B cell (primary cell): ENCODE measurements at places on chromosomes 16 and 17. TPM values are rescaled to one million over a fixed set of nuclear protein-coding genes. Genes with fewer than 3 reads are reported as not detected.

DNA sequence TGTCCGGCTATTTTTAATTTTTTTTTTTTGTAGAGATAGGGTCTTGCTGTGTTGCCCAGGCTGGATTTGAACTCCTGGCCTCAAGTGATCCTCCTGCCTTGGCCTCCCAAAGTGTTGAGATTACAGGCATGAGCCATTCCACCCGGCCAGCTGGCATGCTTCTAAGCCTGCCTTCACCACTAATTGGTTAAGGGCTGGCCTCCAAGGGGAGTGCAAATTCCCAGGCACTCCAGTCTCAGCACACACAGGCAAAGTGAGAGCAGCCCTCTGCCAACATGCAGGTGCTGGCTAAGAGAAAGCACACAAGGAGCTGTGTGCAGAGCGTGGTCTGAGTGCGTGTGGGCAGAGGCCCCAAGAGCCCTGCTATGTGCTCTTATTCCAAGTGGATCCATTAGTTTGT, 149.8 kb upstream of the HS3ST2 start:
- DNase-seq, result no peak

DNA sequence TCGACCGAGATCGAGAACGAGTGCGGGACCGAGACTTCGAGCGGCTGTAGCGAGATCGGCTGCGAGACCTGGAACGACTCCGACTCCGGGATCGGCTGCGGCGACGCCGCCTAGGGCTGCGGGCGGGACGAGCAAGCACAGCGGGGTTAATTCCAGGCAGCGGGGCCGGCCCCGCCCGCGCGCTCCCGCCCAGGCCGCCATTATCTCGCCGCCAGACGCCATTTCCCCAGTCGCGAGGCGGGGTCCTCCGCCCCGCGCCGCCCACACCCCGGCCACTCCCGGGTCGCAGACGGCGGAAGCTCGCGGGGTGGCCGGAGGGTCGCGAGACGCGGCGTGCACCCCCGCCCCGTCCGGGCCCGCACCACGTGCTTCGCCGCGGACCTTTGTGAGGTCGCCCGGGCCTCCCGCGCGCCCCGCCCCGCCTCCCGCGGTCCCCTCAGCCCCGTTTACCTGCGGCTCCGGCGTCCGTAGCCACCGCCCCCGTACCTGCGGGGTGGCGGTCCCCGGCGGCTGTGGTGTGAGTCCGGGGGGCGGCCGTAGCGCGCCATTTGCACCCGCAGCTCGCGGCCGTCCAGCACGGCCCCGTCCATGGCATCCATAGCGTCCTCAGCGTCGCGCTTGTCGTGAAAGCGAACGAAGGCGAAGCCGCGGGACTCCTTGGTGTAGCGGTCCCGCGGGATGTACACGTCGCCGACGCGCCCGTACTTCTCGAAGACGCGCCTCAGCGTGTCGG, 616 bp downstream of the SRSF2 start:
- DNase-seq, result peak; percentile 83

- DNase-seq, result peak; percentile 32
These were observed 30.3 kb downstream of the PIK3R5 start for GRCh38 chr17:8935191-8935590.

GRCh38 chr16:24119807-24120206, 136.3 kb upstream of the CACNG3 start:
- DNase-seq, result no peak

DNA sequence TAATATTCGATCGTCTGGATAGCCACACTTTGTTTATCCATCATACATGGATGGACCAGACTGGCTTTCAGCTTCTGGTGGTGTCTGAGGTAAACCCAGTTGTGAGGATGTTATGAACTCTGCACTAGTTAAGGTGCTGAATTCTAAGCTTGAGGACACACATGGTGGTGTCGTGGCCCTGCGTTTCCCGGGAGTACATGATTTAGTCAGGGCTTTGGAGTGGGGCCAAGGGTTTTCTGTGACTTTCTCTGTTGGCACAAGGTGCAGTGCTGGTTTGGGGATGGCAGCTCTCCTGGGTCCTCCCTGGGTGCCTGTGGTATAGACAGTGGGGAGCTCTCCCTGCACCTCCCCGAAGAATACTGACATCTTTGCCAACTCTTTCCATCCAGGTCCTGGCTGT, 116.6 kb downstream of the SPECC1 start:
- DNase-seq, result no peak

- DNase-seq, result peak; percentile 28
These were observed 45.9 kb downstream of the SLC6A2 start for GRCh38 chr16:55701442-55702319.

GRCh38 chr16:82248012-82248656, 78.1 kb upstream of the MPHOSPH6 start:
- DNase-seq, result no peak

- DNase-seq, result peak; percentile 11
These were observed 389.7 kb downstream of the SOX9 start for GRCh38 chr17:72510351-72511016.

DNA sequence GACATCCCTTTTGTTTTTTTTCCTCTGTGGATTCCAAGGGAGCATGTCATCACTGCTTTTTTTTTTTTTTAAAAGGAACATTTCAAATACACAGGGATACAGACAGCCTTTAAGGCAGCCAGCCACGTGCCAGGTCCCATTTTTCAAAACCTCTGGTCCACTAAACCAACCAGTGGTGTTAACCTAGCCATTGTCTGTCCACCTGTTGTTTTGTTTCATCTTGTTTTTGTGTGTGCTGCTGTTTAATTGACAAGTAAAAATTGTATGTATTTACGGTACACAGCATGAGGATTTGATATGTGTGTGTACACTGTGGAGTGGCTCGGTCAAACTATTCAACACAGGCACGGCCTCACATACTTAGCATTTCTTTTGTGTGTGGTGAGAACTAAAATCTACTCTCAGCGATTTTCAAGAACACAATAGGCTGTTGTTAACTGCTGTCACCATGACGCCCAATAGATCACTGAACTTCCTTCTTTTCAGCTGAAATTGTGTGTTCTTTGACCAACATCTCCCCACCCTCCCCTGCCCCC, 19.2 kb downstream of the TMEM114 start:
- no peak for DNase-seq

DNA sequence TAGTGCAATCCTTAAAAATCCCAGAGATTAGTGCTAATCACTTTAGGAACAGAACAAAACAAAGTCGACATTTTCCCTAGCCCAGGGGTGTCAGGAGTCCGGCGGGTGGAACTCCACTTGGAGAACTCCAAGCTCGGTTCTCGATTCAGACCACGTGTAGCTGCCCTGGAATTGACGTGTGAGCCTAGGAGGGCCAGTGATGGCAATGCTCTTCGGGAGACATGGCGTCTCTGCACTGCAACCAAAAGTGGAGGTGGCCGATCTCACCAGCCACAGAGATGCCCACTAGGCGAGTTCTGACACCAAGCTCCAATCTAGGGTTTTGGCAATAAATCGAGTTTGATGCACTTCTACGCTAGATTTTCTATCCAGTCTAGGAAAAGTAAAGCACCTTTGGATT, 17.6 kb downstream of the MAP1LC3B start:
- DNase-seq, result no peak

DNA sequence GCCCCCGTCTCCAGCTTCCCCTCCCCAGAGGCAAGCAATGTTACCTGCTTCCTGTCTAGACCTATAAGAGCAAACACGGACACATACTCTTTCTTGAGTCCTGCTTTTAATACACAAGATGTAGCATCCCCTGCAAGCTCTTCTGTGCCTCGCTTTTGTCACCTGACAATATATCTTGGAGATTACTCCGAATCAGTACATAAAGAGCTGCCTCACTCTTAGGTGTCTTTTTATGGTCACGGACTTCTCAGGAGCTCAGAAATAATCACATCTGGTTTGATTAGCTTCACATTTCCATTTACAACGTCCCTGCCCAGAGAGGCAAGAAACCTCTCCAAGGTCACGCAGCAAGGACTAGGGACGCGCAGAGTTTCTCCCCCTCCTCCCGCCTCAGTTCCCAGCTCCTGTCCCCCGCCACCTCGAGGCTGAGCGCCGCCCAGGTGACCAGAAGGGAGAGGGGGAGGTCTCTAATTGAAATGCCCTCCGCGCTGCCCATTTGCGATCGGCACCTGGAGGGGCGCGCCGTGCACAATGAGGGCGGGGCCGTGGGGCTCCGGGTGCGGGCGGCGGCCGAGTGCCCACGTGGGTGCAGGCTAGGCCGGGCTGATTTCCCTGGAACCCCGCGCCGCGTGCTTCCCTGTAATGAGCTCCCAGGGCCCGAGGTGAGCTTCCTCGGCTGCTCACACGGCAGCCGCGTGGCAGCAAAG, 13.8 kb upstream of the SEZ6 start:
- peak; percentile 19 for DNase-seq

GRCh38 chr16:12289175-12290063, 312.9 kb downstream of the SNX29 start:
- no peak for DNase-seq

- DNase-seq, result no peak
These were observed 3.0 kb downstream of the PECAM1 start for GRCh38 chr17:64387545-64388171.

DNA sequence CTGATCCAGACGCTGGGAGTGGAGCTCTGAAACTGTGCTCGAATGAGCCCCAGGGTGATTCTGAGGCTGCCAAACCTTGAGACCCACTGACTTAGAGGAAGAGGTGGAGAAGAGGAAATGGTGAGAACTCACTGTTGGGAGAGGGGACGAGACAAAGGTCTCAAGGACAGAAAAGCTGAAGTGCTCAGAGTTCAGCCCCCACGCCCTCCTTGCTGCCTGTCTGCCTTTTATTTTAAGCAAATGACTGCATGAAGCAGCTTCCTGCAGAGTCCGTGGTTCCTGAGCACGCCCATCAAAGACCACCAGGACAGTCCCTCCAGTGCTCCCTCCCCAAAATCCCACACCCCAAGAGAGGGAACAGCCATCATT, 20.4 kb downstream of the COTL1 start:
- peak; percentile 63 for DNase-seq

Gene FAM117A
- total RNA-seq, result 93.3 and 93.4 TPM in 2 replicates

Gene EPOP
- 0.97 and 1.2 TPM in 2 replicates for total RNA-seq

Gene ABCC11
- not detected in 2 replicates for total RNA-seq

Gene KCNJ16
- total RNA-seq, result not detected in 2 replicates

Gene SRL
- not detected in 2 replicates for total RNA-seq

Gene EPX
- not detected in 2 replicates for total RNA-seq

Gene TNK1
- 10.0 and 11.7 TPM in 2 replicates for total RNA-seq

Gene CCR7
- total RNA-seq, result 451 and 481 TPM in 2 replicates

Gene MFAP4
- not detected in 2 replicates for total RNA-seq

Gene CACNG4
- not detected in 2 replicates for total RNA-seq

Gene NPIPA8
- total RNA-seq, result 1.5 and 2.9 TPM in 2 replicates

Gene TPSD1
- total RNA-seq, result not detected in 2 replicates

Gene BLMH
- 25.9 and 27.9 TPM in 2 replicates for total RNA-seq
